ENCODE measurements at places on chromosomes 1 and 21.

DNA sequence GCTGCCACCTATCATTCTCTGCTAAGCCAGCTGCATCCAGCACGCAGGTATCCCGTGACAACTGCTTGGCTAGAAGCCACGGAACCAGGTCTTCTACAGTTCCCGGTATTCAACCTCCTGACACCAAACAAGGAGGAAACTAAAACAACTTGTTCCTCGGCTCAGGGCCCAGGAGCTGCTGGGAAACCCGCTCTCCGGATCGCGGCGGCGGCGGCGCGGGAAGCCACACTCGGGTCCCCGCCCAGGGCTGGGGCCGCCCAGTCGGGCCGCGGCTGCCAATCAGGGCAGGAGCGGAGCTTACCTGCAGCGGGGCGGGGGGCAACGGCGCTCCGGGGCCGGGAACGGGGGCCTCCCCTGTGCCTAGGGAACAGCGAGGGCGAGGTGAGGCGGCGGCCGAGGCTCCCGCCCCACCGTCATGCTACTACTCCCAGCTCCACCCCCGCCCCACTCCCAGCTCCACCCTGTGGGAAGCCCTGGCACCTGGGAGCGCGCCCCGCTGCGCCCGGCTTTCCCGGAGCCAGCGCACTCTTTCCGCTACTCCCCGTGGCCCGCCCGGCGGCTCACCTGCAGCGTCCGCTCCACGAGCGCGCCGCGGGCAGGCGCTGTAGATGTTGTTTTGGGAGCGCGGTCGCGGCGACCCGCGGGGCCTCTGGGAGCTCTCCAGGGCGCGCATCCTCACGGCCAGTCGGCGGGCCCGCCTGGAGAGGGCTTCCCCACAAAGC, 12.1 kb downstream of the IL24 start:
- DNase-seq = peak; percentile 37

DNA sequence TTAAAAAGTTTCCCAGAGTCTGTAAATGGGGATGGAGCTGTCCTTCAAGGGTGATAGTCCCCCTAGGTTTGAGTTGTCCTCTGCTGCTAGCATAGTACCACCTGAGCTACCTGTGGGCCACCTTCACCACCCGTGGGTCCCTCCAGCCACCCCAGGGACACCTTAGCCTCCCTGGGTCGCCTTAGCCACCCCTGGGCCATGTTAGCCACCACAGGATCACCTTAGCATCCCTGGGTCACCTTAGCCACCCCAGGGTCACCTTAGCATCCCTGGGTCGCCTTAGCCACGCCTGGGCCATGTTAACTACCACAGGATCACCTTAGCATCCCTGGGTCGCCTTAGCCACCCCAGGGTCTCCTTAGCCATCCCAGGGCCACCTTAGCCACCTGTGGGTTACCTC, 67.1 kb downstream of the ADARB1 start:
- DNase-seq = no peak

DNA sequence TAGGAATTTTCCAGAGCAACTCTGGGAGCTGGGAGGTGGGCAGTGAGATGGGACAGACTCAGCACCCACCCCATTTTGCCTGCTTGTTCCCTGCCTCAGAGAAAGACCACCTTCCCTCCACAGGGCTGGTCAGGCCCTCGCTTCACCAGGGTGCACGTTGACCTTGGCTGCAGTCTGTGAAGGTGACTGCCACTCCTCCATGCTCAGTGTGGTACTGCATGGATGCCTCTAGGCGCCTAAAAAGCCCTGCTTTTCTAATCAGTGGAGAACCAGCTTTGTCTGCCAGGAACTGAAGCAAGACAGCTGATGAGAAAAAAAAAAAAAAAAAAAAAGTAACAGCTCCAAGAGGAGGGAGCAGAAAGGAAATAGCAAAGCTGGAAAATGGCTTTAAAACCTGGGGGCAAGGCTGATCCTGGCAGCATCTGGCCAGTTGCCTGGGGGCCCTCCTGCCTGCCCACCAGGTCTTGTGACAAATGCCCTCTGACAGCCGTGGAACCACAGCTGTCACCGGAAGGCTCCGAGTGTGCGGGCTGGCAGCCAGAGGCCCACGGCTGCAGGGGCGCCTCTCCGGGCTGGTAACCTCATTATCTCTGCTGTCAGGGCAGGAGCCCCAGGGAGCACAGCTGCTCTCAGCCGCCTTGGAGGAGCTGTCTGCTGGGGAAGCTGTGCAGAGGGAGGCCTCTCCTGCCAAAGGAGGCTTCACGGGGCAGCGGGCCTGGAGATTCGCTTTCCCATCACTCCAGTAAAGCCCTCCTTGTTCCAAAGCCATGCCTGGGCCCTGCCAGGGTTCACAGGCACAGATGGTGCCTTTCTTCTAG, 13.7 kb downstream of the KIAA1614 start:
- peak; percentile 84 for DNase-seq

- DNase-seq = no peak
Observed at GRCh38 chr1:180192172-180192571, 37.5 kb downstream of the QSOX1 start.

DNA sequence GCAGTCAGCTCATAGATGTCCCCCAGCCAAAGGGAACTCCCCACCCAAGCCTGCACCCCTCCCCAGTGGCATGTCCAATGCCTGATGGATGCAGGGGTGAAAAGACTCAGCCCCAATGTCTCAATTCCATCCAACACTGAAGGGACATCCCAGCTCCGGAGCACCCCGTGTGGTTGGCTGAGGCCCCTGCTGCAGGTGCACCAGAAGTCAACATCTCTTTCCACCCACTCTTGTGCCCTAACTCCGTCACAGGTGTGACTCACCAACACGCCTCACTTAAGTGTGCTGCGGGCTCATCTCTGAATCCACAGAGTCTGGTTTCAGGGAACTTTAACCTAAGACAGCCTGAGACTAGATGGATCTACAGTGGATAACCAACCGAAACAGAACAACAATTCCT, 40.9 kb upstream of the ZBTB18 start:
- no peak for DNase-seq

All from glutamatergic neuron (in vitro differentiated cells).